ENCODE measurements at places on chromosomes 2 and 18.
A peak's percentile ranks its signal among the peaks of the same experiment; 100 is the strongest.

DNA sequence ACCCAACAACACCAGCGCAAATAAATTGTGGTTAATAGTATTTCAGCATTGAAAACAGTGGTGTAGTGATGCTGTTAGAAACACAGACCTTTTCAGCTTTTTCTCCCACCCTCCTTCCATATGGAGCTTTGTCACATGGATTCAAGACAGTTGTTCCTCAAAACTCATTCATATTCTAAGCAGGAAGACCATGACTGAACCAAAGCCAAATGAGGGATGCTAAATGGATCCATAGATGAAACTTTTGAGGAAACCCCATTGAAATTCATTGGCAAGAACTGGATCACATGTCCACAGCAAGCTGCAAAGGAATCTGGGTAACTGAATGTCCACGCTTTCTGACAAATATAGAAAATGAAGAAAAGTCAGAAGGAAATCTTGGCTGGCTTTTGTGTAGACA, 615.1 kb upstream of the NETO1 start:
- DNase-seq: no peak

DNA sequence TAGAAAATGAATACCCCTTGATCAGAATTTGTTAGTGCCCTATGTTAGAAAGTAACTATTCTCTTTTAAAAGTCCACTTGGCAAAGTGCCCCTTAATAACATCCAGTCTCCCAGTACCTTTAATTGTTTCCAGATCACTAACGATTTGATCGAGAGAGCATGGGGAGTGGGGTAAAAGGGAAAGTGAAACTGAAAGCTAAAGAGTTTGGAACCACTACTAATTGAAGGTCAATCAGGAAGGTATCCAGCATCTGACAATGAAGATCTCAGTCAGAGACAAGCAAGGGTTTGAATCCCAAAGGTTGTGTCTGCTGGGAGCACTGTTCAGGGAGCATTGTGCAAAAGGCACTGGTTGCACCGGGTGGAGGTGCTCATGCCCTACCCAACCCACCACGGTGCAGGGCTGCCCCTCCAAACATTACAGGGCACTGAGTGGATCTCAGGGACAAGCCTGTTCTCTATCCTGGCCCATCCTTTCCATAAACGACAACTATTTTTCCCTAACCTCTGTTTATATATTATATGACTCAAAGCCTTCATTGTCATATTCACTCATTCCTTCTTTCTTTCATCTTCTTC, 14.6 kb upstream of the RIT2 start:
- DNase-seq: no peak

DNA sequence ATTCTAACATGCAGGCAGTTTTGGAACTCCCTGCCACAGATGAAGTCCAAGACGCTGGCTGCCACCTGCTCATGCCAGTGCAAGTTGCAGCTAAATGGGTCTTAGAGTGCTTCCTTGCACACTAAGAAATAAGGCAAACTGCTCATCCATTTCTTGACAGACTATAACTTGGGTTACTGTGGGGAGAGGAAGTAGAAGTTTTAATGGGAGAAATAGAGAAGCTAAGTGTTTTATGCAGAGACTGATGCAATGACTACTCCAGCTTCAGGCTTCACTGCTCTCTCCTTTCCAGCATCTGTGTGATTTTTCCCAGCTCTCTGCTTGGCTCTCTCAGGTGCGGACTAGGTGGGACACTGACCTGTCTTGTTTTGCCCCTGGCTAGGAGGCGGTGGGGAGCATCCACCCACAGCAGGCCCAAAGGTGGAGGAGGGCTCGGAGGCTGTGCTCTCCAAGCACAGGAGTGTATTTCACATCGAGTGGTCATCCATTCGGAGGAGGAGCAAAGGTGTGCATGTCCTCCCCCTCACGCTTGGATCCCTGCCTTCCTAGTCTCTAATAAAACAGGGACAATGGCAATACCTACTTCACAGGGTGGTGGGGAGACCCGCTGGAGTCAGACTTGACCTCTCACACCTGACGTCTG, 48.2 kb downstream of the SLC14A2 start:
- DNase-seq: no peak

GRCh38 chr2:152155209-152155608, 20.4 kb downstream of the STAM2 start:
- DNase-seq: no peak

- no peak for DNase-seq
Observed at GRCh38 chr2:191287820-191288219, 42.6 kb downstream of the MYO1B start.

GRCh38 chr18:78891185-78891762, 88.3 kb upstream of the SALL3 start:
- DNase-seq: no peak

GRCh38 chr2:15802657-15803542, 137.4 kb upstream of the MYCN start:
- no peak for DNase-seq

- DNase-seq: no peak
Observed at GRCh38 chr2:189719571-189719970, 43.0 kb downstream of the OSGEPL1 start.

DNA sequence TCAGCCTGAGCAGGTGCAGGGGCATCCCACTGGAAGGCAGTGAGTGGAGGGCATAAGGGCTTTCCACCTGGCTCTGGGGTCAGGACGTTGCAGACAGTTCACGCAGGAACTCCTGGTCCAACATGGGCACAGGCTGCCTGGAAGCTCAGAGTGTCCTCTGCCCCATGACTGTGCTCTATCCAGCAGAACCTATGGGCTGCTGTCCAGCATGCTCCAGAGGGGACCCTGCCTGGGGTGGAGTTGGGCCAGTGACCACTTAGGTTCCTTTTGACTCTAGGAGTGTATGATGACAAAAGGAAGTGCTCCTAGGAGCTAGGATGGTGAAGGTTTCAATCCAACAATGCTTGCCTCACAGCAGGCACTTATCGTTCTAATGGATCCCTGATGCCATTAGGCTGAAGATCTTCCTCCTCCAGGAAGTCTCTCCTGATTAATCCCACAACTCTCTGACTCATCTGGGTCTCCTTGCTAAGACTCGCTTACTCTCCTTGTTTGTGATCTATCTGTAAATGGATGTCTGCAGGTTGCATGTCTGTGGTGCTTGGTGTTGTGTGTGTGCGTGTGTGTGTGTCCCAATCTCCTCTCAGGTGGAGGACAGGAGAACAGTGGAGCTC, 224.0 kb downstream of the CELF4 start:
- DNase-seq: no peak

GRCh38 chr2:31238906-31239592, 5.1 kb downstream of the EHD3 start:
- no peak for DNase-seq

DNA sequence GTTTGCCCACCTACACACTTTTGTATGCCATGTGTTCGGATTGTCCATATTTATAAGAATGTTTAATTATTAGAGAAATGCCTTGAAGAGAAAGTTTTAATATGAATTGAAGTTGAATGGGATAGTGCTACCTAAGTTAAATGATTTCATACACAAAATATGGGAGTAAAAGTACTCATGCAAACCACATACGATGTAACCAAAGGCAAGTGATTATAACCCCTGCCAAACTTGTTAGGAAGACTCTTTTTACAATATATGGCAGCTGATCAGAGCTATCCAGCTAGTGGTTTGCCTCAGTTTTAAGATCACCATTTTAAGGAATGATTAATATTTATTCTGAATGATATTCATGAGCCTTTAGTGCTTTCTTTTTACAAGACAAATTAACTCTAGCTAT, 106.7 kb downstream of the MYO1B start:
- no peak for DNase-seq

DNA sequence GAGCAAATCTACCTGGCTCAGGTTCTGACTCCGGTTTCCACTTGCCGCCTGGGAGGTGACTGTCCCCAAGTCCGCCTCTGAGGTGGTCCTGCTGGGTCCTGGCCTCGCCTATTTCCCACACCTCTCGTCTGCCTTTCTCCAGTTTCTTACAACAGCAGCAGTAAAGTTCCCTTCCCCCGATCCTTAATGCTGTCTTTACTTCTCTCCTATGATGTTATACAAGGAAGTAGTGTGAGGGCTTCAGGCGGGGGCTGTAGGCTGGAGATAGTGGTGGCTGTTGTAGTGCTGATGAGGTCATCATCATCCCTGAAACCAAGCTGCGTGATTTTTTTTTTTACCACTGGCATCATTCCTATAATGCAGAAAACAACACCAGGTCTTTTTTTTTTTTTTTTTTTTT, 18.9 kb downstream of the TGIF1 start:
- no peak for DNase-seq

- no peak for DNase-seq
Observed at GRCh38 chr2:8380026-8380425, 301.8 kb upstream of the ID2 start.

DNA sequence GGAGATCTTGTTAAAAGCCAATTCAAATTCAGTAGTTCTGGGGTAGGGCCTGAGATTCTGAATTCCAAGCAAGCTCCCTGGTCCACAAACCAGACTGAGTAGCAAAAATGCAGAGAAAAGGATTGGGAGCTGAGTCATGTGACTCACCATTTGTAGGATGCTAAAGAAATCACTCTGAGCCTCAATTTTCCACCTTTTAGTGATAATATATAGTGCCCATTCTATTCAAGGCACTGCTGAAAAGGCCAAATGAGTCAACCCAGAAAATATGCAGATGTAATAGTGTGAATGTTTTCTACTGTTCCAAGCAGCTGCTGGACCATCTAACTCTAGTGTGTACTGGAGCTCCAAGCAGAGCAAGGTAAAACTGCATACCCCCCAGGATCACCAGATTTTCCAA, 47.2 kb downstream of the SLC14A2 start:
- DNase-seq: no peak

DNA sequence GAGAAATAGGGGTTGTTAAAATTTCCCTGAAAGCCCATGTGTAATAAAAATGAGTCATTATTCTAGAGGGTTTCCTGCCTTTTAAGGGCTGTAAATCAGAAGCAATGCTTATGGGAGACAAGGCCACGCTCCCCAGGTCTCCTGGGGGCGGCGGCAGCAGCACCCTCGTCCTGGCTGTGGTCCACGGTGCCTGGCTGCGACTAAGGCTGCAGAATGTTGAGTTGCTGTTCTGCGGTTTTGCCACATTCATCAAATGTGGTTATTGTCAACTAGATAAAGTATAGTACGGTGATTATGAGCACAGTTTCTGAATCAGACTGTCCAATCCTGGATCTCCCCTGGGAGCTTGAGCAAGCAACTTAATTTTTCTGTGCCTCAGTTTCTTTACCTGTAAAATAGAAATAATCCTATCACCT, 11.9 kb upstream of the AGFG1 start:
- DNase-seq: peak; percentile 78

- no peak for DNase-seq
Observed at GRCh38 chr2:32504877-32505478, 122.9 kb upstream of the TTC27 start.

- DNase-seq: peak; percentile 36
Observed at GRCh38 chr2:21042958-21043743, 722 bp downstream of the APOB start.

- DNase-seq: no peak
Observed at GRCh38 chr2:23601301-23601965, 216.5 kb downstream of the KLHL29 start.

DNA sequence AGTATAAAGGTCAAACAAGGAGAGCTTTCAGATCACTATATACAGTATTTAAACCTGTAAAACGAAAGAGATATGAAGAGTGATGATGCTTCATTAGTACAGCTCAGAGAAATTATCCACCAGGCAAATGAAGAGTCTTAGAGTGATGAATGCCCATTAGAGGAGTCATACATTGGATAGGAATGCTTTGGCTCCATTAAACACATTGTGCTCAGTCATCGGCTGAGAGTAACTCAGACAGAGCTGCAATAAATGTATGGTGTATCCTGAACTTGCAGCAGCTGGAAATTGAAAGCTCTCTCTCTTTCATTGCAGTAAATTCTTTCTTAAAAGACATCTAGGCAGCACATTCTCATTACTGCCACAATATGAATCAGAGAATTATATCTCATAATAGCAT, 340.8 kb upstream of the SPHKAP start:
- DNase-seq: no peak

DNA sequence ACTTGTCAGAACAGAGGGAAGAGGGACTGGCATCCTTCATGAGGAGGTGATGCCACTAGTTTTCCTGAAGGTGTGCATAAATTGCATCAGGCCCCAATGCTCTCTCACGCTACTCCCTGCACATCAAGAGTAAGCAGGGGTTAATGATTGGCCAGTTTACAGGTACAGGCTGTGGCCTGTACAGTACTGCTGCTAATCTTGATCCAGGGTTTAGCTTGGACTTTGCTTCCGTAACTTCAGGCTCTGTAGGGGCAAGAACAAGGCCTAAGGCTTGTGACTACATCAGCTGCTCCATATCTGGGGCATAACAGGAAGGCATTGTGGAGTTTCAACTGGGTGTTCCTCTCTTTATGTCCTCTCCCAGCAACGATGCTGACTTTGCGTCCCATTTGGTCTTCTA, 96.8 kb upstream of the FZD7 start:
- no peak for DNase-seq

GRCh38 chr2:54081574-54081973, 33.8 kb upstream of the ACYP2 start:
- DNase-seq: no peak

DNA sequence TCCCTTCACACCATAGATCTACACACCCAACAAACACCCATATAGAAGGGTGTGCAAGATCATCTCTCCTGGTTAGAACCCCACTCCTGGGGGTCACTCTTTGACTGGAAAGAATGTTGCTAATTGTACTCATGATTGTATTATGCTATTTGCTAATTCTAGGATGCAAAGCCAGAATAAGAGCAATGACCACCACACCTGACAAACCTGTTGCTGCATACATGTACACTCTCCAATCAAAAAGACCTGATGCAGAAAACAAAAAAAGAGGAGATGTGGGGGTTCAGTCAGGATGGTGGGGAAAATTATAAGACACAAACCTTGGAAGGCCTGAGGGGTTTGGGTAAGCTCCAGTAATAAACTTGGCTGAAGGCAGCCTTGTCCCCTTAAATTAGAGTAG, 36.9 kb upstream of the PDK1 start:
- no peak for DNase-seq

- DNase-seq: no peak
Observed at GRCh38 chr18:29378651-29379136, 1201.8 kb upstream of the CDH2 start.

- DNase-seq: no peak
Observed at GRCh38 chr18:37529863-37530262, 35.7 kb downstream of the CELF4 start.

- no peak for DNase-seq
Observed at GRCh38 chr18:78837754-78838153, 141.9 kb upstream of the SALL3 start.

GRCh38 chr18:48576457-48576771, 37.6 kb downstream of the CTIF start:
- no peak for DNase-seq

Measured in activated CD4-positive, alpha-beta T cell treated with anti-CD3 and anti-CD28 coated beads, Interleukin-2, amount 50 U/mL, for 4 hours (primary cell).